ENCODE measurements at places on chromosomes 6 and 20.

- DNase-seq = peak; percentile 93
Observed at GRCh38 chr6:157715728-157716164, 107.3 kb upstream of the SNX9 start.

DNA sequence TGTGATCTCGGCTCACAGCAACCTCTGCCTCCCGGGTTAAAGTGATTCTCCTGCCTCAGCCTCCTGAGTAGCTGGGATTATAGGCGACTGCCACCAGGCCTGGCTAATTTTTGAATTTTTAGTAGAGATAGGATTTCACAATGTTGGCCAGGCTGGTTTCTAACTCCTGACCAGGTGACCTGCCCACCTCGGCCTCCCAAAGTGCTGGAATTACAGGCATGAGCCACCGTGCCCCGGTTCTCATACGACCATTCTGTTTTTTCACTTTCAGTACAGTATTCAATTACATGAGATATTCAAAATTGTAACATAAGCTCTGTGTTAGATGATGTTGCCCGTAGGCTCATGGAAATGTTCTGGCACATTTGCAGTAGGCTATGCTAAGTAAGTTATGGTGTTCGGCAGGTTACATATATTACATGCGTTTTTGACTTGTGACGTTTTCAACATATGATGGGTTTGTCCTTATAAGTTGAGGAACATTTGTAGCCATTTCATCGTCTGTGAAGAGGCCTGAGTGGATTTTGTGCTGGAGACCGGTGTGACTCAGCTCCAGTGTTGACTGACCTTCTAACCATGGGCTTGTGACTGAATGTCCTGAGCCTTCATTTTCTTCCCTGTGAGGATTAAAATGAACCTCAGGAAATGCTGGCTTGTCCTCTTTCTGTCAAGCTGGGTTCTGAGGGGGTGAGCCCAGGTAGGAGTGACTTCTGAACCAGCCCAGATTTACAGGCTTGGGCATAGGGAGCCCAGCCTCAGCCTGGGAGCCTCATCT, 12.2 kb downstream of the PPARD start:
- peak; percentile 68 for DNase-seq

DNA sequence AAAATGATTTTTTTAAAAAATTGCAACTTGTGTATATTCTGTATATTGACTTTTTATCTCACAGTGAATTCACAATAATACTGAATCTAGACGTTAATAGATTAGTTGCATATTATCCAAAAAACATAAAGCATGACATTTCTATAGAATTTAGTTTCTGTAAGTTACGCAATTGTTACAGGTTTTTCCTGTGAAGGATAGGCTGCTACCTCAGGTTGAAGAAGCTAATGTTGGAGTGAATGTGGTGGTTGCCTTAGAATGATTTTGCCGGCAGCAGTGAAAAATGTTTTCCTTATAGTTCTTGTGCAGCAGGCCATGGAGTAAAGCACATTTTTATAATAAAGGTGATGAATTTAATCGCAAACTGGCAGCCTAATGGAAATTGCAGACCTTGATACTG, 20.5 kb downstream of the QKI start:
- no peak for DNase-seq

GRCh38 chr6:112307707-112308106, 39.4 kb upstream of the RFPL4B start:
- no peak for DNase-seq

- no peak for DNase-seq
Observed at GRCh38 chr20:532530-532929, 11.1 kb downstream of the CSNK2A1 start.

GRCh38 chr20:15297059-15297875, 959.9 kb upstream of the FLRT3 start:
- DNase-seq = no peak

- no peak for DNase-seq
Observed at GRCh38 chr6:31158863-31159855, 770 bp downstream of the TCF19 start.

- DNase-seq = no peak
Observed at GRCh38 chr20:12014736-12015135, 97.0 kb downstream of the BTBD3 start.

- DNase-seq = no peak
Observed at GRCh38 chr6:37482606-37483251, 17.0 kb downstream of the CCDC167 start.

GRCh38 chr20:5143851-5144250, 17.0 kb downstream of the CDS2 start:
- DNase-seq = no peak

DNA sequence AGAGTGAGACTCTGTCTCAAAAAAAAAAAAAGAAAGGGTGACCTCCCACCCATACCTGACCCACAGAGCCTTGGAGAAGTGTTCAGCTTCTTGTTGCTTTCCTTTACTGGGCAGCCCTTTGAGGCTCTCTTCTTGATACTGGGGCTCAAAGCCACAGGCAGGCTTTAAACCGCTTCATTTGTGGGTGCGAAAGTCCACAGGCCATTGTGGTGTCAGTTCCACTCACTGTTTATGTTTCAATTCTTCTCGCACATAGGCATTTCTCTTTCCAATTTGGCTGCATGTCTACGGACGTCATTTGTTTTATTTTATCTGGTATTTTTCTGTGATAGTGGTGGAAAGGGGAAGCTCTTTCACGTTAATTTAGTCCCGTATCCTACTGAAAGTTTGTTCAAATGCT, 34.6 kb downstream of the PPARD start:
- DNase-seq = no peak

GRCh38 chr20:2706688-2707352, 14.2 kb downstream of the EBF4 start:
- no peak for DNase-seq

DNA sequence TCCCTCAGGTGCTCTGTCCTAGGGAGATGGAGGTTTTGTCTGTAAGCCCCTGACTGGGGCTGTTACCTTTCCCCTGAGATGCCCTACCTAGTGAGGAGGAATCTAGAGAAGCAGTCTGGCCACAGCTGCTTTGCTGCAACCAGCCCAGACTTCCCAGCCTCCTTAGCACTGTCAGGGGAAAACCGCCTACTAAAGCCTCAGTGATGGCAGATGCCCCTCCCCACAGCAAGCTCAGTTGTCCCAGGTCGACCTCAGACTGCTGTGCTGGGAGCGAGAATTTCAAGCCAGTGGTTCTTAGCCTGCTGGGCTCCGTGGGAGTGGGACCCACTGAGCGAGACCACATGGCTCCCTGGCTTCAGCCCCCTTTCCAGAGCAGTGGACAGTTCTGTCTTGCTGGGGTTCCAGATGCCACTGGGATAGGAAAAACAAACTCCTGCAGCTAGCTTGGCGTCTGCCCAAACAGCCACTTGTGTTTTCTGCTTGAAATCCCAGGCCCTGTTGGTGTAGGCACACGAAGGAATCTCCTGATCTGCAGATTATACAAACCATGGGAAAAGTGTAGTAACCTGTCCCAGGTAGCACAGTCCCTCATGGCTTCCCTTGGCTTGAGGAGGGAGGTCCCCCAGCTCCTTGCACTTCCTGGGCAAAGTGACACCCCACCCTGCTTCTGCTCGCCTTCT, 146.4 kb upstream of the PROKR2 start:
- DNase-seq = no peak

DNA sequence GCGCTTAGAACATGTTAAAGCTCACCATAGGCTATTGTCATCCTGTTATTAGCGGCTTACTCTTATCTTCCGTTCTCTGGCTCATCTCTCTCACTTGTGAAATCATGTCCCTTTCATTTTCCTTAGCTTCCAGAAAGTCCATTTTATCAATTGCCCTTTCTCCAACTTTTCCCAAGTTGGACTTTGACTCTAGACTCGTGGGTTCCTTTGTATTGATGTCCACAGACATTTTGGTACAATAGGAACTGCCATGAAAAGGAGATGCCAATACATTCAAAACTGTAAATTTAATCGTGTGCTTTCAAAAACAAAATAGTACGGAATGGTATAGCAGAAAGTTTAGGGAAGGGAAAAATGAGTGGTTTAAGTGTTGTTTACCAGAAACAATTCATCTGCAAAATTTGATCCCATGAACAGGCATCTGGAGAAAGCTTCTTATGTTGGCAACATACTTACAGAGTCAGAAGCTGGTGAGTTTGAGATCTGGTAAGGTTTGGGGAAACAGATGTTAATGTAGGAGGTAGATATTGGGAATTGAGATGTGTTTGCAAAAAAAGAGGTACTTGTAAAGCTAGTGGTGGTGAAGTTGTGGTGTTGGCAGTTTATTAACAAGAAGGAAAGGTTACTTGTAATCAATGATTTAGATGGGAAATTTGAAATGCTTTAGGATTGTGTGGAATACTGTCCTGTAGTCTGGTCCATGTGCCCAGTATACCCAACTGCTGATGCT, 10.2 kb upstream of the HIVEP1 start:
- DNase-seq = no peak

DNA sequence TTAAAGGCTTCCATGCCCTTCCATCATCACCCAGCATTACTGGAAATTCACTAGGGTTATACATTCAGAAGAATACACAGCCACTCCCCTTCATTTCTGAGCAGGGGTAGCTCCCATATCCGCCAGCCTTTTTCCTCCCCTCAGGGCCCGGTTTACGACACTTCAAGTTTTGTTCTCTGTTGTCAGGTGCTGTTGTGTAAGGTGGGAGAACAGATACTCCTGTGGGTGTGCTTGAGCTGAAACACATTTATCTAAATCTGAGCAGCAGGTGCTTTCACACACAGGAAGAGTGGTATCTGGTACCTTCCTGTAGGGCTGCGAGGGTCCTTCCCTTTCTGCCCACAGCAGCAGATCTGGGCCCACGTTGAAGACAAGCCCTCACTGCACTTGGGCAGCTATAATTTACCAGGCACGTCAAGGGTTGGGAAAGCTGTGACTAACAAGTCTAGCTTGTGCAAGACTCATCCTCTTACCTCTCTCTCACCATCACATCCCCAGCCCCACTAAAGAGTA, 215.8 kb upstream of the RREB1 start:
- DNase-seq = no peak

- no peak for DNase-seq
Observed at GRCh38 chr20:23652926-23653325, 15.2 kb upstream of the CST3 start.

Data from foreskin fibroblast (primary cell).